IPS DF 19.7 (cell line): ENCODE measurements at places on chromosomes 11 and 22.
A peak's percentile ranks its signal among the peaks of the same experiment; 100 is the strongest.

- DNase-seq = no peak
Observed at GRCh38 chr11:10303558-10304363, 1.1 kb upstream of the ADM start.

DNA sequence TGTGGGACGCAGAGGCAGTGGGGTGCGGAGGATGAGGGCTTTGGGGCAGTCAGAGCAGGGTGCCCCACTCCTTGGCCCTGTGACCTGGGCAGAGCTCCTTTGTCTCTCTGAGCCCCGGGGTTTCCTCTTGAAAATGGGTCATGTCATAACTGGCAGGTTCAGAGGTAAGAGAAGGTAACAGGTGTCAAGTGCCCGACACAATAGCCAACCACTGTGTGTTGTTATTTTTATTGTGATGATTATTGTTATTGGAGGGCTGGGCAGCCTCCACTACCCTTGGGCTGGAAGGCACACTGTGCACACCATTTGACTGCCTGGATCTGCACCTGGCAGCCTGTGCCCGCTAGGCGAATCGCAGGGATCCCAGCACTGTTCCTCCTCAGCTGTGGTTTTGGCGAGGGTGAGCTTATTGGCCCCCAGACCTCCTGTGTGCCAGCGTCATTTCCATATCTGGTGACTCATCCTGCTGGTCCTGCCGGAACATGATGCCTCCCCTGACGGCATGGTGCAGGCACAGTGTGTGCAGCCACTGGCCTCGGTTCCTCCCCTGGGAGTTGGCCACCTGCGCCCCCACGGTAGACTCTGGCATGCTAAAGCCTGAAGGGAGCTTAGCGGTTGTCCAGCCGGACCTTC, 15.4 kb upstream of the SOX10 start:
- DNase-seq = no peak

DNA sequence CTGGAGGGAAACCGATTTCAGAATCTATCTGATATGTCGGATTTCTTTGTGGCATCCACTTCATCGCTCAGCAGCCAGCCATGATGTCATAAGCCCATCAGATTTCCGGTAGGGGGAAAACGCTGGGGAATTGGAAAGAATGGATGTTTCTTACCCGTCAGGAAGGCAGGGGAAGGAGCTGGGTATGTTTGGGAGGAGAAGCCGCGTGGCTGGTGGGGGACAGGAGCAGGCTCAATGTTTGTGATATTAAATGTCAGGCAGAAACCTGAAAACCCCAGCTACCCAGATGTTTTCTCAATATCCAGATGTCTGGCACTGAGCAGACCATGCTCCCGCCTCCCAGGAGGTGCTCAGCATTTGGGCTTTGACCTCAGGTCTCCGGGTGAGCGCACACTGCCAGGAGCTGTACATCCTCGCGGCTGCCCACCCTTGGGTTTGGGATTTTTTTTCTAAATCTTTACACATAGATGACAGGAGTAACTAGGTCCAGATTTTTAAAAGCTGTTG, 67.5 kb downstream of the NFAM1 start:
- DNase-seq = no peak

DNA sequence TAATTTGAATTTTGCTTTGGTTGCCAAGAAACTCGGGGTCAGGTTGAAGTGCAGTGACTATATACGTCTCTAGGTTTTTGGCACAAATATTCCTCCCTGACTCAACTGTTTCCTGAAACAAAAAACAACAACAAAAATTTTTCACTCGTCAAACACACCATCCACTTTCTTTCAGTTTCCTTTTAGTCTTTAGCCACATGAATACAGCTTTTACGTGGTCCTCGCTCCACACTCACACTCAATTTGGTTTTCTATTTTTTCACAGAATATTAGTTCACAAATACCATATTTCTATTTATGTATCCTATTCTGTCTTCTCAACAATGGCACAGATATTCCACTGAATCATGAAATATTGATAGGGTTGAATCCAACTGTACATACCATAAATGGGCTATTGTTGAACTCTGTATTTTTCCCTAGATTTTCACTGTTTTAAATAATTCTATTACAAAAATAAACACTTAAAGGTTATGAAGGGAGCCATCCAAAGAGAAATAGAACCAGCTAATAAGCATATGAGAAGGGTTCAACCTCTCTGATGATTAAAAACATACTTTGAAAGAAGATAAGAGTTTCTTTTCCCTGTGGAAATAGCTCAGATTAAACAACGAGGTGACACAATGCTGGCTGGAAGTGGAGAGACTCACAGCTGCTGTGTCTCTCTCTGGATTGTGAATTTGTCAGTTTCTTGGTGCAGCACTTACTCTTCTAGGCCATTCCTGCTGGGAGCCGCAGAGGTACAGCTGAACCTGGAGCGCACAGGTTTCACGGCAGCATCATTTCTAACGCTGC, 5.1 kb upstream of the FBLN1 start:
- no peak for DNase-seq

GRCh38 chr11:36702330-36703054, 104.5 kb upstream of the RAG2 start:
- DNase-seq = peak; percentile 35

DNA sequence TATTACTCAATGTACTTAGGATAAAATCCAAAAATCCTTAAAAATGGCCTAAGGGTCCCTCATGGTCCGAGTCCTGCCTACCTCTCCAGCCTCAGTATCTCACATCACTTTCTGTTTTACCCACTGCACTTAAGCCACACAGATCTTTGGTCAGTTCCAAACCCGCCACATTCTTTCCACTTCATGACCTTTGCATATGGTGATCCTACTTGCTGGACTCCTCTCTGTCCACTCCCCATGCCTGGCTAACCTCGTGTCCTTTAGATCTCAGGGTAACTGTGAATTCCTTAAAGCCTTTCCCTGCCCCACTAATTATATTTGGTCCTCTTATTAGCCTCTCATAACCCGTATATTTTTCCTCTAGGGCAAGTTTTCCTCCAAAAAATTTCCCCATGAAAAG, 1.2 kb downstream of the NUP160 start:
- DNase-seq = no peak

- DNase-seq = no peak
Observed at GRCh38 chr11:35919244-35919643, 24.6 kb upstream of the LDLRAD3 start.

- no peak for DNase-seq
Observed at GRCh38 chr22:38607680-38608079, 37.7 kb upstream of the DMC1 start.

GRCh38 chr11:88206751-88207150, 31.5 kb upstream of the RAB38 start:
- no peak for DNase-seq

DNA sequence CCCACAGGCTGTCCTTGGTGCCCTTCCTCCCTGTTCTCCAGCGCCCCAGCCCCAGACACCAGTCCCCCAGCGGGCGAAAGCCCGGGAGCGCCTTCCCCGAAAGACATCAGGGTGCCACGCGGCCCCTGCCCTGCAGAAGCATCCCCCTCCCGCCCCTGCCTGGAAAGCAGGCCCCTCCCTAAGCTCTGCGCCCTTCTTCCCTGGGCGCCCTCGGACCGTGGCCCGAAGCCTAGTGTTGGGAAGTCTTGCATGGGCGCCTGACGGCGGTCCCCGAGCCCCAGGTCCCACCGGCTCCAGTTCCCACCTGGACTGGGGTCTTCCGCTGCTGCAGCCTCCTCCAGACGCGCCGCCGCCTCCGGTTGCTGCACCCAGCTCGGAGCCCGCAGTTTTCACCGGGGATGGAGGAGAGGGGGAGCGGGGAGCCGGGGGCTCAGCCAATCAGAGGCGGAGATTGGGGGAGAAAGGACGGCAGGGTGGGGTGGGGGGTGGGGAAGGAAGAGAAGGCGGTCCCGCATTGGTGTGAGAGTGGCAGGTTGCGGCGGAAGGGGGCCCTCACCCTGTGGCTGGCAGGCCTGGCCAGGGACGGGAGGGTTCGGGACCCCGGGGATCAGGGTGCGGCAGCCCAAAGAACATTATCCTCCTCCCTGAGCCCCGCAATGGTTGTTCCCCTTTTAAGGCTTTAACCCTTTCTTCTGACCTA, at the start of gene THY1:
THY1 (minus strand) TSS at position 364 of the 700 bp plus-strand sequence. CDS start 2,267 bp downstream, outside the sequence.
- DNase-seq = no peak

DNA sequence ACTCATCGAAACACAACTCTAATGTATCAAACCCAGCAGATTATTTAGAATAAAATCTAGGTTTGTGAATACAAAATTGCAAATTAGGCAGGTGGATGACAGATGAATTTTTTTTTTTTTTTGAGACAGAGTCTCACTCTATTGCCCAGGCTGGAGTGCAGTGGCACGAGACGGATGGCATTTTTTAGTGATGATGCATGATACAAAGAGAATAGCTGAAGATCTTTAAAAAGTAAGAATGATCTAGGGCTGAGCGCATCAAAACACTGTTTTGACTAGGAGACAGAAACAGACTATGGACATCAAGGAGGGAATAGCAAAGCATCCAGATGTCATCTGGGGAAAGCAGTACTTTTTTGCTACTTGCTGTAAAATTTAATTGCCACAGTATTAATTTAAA, 63.8 kb downstream of the IMMP1L start:
- DNase-seq = no peak

- no peak for DNase-seq
Observed at GRCh38 chr11:64089493-64089892, 53.8 kb downstream of the FLRT1 start.

DNA sequence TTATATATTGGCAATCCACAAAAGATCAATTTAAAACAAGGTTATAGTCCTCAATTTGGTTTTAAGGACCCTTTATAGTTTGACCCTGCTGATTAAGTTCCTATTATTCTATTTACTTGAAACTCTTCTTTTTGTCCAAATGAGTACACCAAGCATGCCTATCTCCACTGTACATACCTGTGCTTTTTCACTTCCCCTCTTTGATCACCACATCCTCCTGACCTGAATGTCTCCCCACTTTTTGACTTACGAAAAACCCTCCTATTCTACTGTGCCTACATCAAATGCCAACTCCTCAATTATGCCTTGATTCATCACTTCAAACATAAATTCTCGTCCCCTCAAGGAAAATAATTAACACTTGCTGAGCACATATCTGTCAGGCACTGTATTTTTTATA, 113.5 kb downstream of the SOX6 start:
- no peak for DNase-seq

GRCh38 chr11:47317064-47317828, 35.3 kb downstream of the MYBPC3 start:
- no peak for DNase-seq

DNA sequence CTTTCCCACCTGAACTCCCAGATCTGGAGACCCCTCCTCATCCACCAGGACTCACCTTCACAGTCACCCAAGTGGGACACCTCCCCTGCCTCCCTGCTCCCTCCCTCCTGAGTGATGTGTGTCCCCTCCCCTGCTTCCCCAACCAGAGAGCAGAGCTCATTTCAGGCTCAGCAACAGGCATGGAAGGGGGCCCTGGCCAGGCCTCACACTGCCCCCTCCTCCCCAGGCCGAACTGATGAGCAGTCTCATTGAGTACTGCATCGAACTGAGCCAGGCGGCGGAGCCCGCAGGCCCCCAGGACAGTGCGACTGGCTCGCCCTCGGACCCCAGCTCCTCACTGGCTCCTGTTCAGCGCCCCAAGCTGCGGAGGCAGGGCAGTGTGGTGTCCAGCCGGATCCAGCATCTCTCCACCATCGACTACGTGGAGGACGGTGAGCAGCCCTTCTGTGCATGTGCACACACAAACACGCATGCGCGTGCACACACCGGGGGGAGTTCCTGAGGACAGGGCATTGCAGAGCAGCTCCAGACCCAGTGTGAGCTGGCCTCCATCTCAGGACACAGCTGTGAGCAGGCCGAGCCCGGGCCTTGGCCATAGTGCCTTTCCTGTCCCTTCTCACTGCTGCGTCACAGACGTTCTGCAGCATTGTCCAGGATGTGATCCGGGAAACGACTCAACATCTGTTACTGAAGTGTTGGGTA, 17.8 kb upstream of the NEAT1 start:
- no peak for DNase-seq

GRCh38 chr11:123535401-123535800, 105.3 kb downstream of the GRAMD1B start:
- DNase-seq = no peak

DNA sequence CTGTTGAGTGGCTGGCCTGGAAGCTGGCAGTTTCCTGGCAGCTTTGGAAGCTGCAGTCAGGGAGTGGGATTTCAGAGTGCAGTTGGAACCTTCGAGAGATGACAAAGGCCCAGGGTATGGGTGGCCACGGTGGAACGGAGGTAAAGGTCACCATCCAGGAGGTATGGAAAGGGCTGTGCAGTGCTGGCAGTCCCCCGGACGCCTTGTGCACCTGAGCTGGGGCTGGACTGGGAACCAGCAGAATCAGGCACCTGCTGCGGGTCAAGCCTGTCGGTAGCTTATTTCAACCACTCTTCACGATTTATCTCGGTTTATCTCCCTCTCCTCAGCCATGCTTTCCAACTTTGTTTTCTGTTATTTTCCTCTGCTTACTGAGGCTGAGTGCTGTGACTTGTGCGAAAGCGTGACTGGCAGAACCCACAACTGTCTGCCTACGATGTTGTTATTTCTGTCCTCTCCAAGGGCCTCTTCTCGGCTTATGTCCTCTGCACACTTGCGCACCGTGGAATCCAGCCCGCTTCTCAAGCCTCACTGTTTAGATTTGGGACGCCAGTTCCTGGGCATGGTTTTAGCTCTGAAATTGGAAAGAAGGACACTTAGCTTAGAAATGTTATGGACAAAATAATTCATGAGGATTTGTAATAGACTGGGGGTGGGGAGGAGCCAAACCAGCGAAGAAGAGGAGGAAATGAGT, 24.0 kb upstream of the ATXN10 start:
- no peak for DNase-seq

DNA sequence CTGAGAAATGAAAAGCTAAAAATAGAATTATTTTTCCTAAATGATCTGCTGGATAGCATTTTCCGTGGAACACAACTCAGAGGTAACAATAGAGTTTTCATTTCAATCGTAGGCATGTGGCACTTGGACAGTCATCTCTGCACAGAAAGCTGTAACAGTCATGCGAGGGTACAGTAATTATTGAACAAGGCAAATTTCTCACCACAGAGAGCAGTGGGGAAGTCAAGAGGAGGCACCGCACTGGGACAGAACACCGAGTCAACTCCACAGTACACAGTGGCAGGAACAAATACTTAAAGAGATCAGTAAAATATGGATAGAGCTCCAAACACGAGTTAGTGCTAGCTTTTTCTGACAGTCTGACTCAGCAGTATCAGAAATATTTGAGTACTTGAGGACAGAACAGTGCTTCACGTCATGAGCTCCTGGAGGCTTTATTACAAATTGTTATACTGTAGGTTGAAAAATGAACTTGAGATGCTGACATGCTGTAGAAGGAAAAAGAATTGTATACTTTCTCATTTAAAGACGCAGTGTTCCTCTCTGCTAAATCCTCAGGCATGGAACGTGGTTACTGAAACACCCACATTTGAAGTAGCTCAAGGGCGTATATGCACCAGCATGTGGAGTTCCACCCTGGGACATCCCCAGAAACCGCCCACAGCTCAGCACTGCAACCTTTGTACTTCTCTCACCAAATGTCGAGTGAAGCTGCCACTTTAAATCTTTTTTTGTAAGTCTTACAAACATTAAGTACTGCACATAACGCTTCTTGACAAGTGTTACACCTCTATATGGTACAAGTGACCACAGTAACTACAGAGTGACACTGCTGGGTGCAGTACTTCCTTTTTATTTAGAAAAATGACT, 27.4 kb upstream of the YPEL1 start:
- DNase-seq = no peak

GRCh38 chr11:3642071-3642951, 519 bp upstream of the ART5 start:
- DNase-seq = peak; percentile 78
